Stromal cell of bone marrow (primary cell): ENCODE measurements at places on chromosomes 12 and 14.

GRCh38 chr12:48712209-48712608 is 4.3 kb downstream of the CCNT1 start:
- no peak for DNase-seq

GRCh38 chr12:108635201-108635996 is 1.7 kb upstream of the SELPLG start:
- no peak for DNase-seq

DNA sequence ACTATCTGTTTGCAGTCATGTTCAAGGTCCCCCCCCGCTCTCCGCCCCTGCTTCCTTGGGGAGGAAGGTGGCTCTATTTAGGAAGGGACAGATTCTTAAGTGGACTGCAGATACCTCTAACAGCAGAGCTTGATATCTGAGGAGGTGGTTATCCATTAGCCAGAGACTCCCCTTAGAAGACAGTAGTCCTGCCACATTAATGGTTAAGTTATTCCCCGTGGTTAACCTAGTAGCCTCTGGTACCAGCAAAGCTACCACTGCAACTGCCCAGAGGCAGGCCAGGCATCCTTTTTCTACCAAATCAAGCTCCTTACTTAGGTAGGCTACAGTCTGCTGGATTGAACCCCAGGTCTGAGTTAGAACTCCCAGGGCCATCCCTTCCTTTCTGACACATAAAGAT is 162.1 kb upstream of the AVPR1A start:
- DNase-seq = no peak

GRCh38 chr14:36931791-36932190 is 240.6 kb downstream of the SLC25A21 start:
- no peak for DNase-seq

DNA sequence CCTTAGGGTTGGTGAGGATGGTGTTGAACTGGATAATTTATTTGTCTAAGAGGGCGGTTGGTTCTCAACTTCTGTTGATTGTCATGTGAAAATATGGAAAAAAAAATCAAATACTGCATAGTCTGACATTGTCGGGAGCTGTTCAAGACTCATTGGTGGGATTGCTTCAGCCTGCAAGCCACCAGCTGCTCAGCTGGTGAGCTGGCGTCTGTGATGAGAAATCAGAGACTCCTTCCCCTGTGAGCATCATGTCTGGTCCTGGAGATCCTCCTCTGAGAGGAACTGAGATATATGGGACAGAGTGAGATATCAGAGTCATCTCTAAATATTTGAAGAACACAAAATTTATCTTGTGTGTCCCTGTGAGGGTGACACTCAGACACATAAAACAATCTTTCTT is 49.9 kb downstream of the TRIM9 start:
- DNase-seq = no peak
